ENCODE measurements at places on chromosomes 2 and 18.
A peak's percentile ranks its signal among the peaks of the same experiment; 100 is the strongest.

DNA sequence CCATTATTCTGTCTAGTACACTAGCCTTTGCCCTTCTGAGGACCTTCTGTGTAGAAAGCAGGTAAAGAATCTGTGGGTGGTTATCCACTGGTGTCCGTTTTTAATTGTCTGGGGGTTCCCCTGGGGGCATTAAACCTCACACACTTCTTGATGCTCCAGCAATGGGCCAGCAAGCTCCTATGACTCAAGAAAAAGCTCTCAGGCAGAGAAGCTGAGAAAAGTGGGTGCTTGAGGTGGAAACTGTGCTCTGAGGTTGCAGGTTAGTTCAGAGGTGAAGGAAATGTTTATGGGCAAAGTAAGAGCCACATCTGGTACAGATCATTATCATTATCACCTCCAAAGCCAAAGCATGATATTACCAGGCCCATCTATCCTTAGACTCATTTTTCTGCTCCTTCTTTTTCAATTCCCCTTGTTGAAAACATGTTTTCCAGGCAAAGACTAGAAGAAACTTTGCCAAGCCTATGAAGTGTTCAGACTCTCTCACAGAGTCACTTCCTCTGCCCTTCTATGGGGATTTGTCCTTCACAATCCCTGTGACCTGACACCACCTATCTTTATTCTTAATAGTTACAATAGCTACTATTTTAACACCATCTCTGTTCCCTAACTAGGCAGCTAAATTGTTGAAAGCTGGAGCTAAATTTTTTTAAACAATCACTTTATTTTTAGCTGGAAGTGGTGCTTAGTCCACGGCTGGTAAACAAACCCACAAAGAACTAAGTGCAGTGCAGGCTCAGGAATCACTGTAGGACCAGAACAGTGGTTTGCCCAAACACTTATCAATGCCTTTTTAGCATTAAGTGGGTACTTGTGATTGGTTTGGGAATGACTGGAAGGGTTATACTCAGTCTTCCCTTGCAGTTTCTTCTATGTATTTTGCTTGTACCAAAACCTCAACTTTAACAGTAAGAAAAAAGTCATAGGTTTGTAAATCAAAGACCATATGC lies 512.8 kb upstream of the POU3F3 start:
- DNase-seq, result no peak

GRCh38 chr2:355773-356172 lies 67.9 kb upstream of the ALKAL2 start:
- DNase-seq, result no peak

- peak; percentile 52 for DNase-seq
Measured at GRCh38 chr18:42187611-42188380, 232.8 kb downstream of the PIK3C3 start.

GRCh38 chr2:178871536-178871935 lies 64.3 kb upstream of the TTN start:
- no peak for DNase-seq

- DNase-seq, result no peak
Measured at GRCh38 chr2:224444021-224444420, 42.1 kb upstream of the FAM124B start.

DNA sequence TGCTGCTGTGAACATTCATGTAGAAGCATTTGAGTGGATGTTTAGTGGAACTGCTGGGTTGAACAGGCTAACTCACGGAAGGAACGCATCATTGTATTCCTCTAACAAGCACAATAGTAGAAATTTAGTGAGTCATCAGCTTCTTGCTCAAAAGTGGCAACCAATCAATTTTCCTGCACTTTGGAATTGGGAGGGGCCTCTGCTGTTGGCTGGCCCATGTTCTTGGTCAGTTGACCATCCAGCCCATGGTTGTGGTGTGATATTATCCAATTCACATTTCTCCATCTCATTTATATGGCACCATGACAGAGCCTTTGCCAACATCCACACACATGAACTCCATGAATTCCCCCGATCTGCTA lies 95.0 kb downstream of the TNFRSF11A start:
- no peak for DNase-seq

DNA sequence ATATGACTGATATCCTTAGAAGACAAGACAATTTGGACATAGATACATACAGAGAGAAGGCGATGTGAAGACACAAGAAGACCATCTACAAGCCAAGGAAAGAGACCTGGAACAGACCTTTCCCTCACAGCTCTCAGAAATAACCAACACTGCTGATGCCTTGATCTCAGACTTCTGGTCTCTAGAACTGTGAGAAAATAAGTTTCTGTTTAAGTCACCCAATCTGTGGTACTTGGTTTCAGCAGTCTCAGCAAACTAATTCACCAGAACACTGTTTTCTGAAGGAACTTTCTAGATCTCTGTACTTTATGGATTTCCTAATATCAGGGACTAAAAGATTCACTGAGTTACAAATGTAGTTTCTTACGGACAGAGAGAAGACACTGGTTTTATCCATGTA lies 58.8 kb downstream of the NAB1 start:
- no peak for DNase-seq

GRCh38 chr2:142944721-142945120 lies 67.3 kb downstream of the KYNU start:
- DNase-seq, result no peak

- no peak for DNase-seq
Measured at GRCh38 chr18:5469340-5469739, 74.5 kb downstream of the EPB41L3 start.

DNA sequence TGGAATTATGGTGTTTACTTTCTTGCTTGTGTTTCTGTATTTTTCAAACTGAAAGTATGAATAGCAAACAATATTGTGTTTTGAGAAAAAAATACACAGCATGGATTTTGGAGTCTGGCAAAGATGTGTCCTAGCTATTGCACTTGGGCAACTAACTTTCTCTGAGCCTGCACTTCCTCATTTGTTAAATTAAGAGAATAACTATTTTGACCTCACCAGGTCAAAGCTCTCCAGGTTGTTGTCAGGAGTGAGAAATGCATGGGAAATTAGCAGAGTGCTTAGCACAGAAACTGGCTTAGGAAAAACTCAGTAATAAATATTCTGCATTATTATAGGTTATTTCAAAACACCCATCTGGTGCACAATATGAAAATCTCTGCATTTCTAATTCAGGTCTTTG lies 28.2 kb downstream of the LYPD1 start:
- DNase-seq, result no peak

DNA sequence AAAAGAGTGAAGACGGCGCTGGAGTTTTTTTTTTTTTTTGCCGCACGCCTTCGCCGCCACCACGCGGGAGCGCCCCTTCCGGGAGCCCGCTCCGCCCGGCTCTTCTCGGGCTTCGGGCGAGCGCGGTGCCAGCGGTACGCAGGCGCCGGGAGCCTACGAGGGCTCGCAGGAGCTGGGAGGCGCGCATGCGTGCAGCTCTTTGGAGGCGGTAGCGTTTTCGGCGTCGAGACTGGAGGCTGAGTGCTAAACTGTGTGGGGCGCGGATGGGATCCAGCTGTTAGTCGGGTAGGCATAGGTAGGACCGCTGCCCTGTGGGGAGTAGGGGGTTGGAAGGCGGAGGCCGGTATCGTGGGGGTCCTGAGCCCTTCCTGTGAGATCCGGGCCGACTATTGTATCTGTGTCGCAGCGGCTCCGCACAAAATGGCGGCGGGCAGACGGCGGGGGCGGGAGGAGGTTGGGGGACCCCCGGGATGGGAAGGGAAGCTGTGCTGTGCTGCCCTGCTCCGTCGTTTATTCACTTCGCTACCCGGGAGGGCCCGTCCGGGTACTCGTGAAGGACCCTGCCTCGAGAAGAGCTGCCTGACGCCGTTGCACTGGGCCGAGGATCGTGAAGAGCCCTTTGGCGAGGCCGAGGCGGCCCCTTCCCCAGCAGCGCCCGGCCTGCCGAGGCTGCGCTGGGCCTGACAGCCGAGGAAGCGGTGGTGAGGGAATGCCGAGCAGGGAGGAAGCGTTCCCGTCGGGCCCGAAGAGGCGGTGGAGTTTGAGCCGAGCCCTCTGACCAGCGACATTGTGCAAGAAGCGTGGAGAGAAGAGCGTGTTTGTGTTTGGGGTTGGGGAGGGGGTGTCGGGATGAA lies at the start of gene ZNF638:
Gene ZNF638 (plus strand): TSS at position 202 of the 854 bp plus-strand sequence. CDS start 17,173 bp downstream, outside the sequence.
- DNase-seq, result peak; percentile 84

- DNase-seq, result no peak
Measured at GRCh38 chr2:235066895-235067294, 115.1 kb downstream of the SH3BP4 start.

DNA sequence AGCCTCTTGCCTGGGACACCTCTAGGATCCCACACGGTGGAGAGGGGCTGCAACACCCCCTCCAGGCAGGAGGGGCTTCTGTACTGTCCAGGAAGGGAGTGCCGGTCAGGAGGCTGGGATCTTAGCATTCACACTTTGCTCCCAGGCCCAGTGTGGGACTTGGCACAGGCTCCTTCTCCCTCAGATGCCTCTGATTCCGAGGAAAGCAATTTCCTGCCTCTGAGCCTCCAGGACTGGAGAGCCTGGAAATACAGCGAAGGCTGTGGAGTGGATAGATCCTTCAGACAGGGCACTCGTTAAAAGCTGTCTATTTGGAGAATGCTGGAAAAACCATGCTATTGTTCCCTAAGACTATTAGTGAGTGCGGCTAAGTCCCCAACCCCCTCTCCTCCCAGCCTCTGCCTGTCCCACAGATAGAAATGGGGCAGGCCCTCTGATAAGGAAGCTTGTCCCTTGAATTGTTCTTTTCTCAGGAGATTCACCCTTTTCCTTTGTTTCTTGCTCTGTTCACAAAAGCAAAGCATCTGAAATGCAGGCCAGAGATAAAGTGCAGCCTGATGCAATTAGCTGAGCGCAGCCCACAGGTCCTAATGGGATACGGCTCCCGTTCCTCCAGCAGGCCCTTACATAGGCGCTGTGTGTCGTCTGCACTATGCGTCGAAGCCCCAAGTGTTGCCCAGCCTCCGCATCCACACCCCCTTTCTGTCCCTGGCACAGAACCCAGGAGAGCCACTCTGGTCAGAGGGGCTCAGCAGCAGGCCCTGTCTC lies 252.2 kb downstream of the KLHL29 start:
- no peak for DNase-seq

GRCh38 chr18:79600141-79600540 lies 79.5 kb upstream of the CTDP1 start:
- DNase-seq, result no peak

- no peak for DNase-seq
Measured at GRCh38 chr2:32825291-32825712, 121.5 kb upstream of the LTBP1 start.

- DNase-seq, result no peak
Measured at GRCh38 chr2:949384-950079, 1.1 kb upstream of the SNTG2 start.

- no peak for DNase-seq
Measured at GRCh38 chr18:77983270-77983669, 733.6 kb downstream of the GALR1 start.

Measured in NCI-H1694 treated with DMSO at 0.1 percent for 48 hours (cell line).